ENCODE measurements at places on chromosomes 7 and 10. TPM values are rescaled to one million over a fixed set of nuclear protein-coding genes. Genes with fewer than 3 reads are reported as not detected.

MOGAT3 gene
- total RNA-seq = not detected

DKK1 gene
- 13.3 TPM for total RNA-seq

AGFG2 gene
- total RNA-seq = 10.6 TPM

SEC23IP gene
- total RNA-seq = 18.4 TPM

CBX3 gene
- 60.1 TPM for total RNA-seq

GRCh38 chr7:44309271-44310091 lies 15.9 kb downstream of the CAMK2B start:
- no peak for DNase-seq

GRCh38 chr10:22505911-22506685 lies 160.8 kb downstream of the SPAG6 start:
- no peak for DNase-seq

- DNase-seq = no peak
Observed at GRCh38 chr7:42350801-42351200, 113.8 kb upstream of the GLI3 start.

DNA sequence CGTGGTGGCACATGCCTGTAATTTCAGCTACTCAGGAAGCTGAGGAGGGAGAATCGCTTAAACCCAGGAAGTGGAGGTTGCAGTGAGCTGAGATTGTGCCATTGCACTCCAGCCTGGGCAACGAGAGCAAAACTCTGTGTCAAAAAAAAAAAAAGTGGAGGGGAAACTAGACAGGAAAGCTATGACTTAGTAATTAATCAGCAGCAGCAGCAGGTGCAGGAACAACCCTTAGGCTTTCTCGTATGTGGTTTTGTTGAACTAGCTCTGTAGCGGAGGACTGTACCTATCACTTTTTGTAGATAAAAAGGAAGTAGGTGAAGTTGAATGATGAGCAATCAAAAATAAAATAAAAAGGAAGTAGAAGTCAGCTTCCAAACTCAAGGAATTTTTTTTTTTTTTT lies 76.9 kb upstream of the KMT2C start:
- DNase-seq = no peak

DNA sequence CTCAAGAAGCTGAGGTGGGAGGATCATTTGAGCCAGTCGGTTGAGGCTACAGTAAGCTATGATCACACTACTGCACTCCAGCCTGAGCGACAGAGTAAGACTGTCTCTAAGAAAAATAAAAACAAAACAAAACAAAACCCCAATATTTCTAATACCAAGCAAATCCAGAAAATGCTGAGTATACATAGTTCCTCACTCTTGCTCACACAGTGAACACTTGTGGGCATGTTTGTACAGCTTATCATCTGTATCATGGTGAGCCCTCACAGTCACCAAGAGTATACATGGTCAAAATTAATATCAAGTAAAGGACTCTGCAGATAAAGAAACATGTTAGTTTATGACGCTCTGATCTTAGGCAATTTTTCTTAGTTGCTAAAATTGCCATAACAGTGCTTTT lies 41.5 kb upstream of the C10orf67 start:
- DNase-seq = no peak

DNA sequence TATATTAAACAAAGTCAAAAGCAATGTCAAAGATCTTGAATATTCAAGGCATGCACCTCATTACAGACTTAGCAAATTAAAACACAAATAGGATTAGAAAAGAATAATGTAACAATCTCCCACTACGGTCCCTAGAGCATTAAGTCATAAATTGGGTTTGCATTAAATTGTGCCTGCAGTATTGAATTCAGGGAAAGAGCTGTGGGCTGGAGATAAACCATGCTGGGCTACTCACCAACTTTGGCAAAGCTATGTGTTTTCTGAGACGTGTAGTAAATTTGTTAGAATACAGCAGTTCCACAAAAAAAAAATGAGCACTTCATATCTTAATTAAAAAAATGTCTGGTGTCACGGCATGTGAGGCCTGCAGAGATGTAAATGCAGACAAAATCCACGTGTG lies 241.6 kb downstream of the SNX10 start:
- no peak for DNase-seq

GRCh38 chr7:150852371-150852905 lies at the start of gene AOC1:
Gene AOC1, plus strand, starts transcription at chr7:150852517. Its CDS starts 3,954 bp downstream, at chr7:150856471.
- no peak for DNase-seq
